Suprapubic skin (tissue), 4 donors: ENCODE measurements at places on chromosomes 6 and 20.

DNA sequence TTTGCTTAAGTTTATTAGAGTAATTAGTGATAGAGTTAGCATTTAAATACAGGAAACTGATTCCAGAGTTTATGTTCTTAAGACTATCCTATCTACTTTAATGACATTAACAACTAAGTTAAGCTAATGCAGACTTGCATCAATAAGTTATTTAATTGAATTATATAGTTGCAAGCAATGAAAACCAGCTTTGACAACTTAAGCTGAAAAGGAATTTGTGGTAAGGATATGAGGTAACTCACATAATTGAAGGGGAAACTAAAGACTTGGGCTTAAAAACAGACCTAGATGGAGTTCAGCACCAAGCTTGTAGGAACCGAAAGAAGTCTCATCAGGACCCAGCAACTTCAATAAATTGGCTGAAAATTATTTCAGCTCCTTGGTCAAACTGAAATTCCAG is 222.3 kb downstream of the IBTK start:
- DNase-seq: no peak

- DNase-seq: no peak
Observed at GRCh38 chr6:100892693-100893092, 11.6 kb upstream of the ASCC3 start.

DNA sequence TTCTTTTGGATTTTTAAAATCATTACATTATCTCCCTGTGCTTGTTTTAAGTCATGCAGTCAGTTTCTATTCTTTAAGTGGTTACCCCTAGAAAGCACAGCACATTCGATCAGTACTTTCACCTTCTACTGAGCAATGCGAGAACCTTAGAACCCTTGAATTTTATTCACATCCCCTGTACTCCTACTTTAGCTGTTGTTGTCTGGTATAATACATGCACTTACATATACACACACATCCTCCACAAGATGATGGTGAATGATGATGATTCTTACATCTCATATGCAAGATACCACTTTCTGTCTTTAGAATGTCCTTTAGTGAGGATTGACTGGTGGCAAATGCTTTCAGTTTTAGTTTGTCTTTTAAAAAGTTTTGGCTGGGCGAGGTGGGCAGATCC is 5.7 kb downstream of the CDC40 start:
- no peak for DNase-seq

DNA sequence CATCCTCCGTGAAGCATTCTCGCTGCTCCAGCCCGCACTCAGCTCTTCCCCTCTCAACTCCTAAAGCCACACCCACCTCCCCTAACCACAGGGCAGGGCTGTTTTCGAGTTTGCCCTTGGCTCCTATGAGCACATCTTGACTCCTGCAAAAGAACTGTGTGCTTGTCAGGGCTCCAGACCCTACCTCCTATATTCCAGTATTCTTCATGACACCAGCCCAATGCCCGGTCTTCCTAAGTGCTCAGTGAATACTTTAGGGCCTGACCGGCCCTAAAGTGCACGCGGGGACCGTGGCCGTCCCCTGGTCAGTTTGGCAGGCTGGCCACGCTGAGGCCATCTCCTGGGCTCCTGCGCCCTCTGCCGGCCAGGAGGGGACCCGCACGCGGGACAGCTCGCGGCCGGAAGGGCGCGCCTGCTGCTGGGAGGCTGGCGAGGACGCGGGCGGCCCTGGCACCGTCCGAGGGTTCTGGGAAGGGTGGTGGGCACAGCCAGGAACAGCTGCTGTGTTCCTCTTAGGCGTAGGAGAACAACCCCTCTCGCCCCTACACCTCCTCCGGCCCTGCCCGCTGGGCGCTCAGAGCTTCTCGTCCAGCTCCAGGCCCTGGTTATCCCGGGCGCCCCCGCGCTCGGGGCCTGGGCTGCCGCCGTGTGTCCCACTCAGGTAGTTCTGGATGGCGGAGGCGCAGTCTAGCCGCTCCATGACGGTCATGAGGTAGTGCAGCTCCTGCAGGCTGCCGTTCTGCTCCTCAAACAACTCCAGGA is 11.0 kb downstream of the UNC5CL start:
- peak; percentile 84 for DNase-seq

GRCh38 chr6:80183019-80183795 is 76.7 kb downstream of the BCKDHB start:
- no peak for DNase-seq

GRCh38 chr6:7247828-7248227 is 65.2 kb downstream of the SSR1 start:
- DNase-seq: no peak

DNA sequence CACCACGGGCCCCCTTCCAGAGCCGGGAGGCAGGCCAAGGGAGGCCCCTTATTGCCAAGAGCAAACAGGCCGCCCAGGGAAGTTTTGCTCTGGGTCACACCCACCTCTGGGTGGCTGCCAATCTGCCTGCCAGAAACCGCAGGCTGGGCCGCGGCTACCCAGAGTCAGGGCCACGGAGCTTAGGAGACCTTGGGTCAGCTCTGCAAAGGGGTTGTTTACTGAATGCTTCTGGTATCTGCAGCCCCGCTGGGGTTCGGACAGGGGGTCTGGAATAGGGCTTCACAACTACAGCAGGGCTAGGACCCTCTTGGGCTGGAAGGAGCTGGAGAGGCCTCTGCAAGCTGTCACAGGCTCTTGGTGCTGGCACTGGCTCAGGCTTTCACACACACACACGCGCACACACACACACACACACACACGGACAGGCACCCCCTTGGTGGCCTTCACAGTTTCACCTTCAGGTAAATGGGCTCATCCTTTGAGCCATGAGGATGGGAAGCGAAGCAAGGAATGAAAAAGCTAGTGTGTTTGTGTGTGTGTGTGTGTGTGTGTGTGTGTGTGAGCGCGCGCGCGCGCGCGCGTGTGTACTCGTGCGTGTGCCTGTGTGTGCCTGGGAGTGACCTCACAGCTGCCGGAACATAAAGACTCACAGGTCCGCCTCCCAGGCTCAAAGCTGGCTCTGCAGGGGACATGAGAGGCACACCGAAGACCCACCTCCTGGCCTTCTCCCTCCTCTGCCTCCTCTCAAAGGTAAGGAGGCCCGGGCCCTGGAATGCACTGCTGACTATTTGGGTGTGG is at the start of gene CCN5:
TSS of gene CCN5 (plus strand) at position 669 of the 798 bp plus-strand sequence. CDS start at position 691, 22 bp downstream.
- DNase-seq: peak; percentile 94

- no peak for DNase-seq
Observed at GRCh38 chr6:75421316-75422023, 72.1 kb downstream of the FILIP1 start.

DNA sequence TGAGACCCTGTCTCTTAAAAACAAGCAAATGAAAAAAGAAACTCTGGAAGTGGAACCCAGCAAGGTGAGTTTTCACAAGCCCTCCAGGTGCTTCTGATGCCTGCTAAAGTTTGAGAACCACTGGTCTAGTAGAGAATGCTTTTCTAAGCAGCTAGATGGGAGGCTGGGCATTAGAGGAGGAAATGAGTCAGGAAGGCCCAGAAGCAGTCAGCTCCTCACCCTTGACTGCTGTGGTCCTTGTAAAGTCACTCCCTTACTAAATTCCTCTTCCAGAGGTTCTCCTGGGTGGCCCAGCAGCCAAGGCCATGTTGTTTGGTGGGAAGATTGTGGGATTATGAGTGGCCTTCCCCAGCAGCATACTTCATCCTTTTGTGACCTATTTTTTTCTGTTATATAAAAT is 52.0 kb upstream of the FYN start:
- no peak for DNase-seq
